ENCODE measurements at places on chromosomes 16 and 17.

DNA sequence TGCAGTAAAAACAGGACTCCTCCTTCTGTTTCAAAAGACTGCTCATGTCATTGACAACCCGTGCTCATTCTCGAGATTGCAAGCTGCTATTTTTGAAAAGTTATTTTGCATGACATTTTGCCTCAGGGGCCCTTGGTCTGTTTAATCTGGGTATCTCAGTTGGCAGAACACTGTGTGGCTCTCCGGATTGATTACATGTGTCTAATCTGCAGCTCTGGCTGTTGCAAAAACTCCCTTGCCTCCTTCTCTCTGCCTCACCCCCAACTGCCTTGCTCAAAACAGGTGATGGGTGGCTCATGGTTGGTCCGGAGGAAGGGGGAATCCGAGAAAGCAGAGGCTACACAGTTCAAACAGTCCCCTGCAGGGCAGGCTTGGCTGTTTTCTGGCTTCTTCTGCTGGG, 25.3 kb downstream of the GINS3 start:
- no peak for DNase-seq

- no peak for DNase-seq
Measured at GRCh38 chr17:82489117-82489516, 30.4 kb upstream of the FOXK2 start.

DNA sequence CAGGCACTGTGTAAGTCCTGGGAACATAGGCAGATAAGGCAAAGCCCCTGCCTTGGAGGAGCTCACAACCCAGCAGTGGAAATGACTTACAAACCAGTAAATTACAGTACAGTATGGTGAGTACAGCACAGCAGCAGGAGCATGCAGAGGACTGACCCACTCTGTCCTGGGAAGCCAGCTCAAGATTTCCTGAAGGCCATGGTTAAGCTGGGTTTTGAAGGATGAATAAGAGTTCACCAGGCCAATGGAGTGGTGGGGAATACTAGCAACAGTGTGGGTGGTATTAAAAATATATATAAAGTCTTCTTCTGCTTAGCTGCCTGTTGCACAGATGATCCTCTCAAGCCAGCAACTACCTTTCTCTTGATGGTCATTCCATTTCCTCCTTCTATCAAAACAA, 3.0 kb upstream of the GAN start:
- DNase-seq = no peak

GRCh38 chr17:41103896-41104295, 1.3 kb upstream of the KRTAP4-9 start:
- no peak for DNase-seq

GRCh38 chr17:10105513-10106001, 92.8 kb downstream of the GAS7 start:
- no peak for DNase-seq

- no peak for DNase-seq
Measured at GRCh38 chr17:42251115-42251514, 25.1 kb downstream of the STAT5B start.

- DNase-seq = no peak
Measured at GRCh38 chr17:57859601-57860413, 10.0 kb upstream of the MRPS23 start.

Measured in fibroblast of skin of left quadriceps (primary cell).